NCI-H2107 (cell line): ENCODE measurements at places on chromosomes 7 and 10.

- DNase-seq, result no peak
These were observed at the start of gene CALCR for GRCh38 chr7:93574646-93575554. TSS of gene CALCR (minus strand) at chr7:93574724. CDS start at chr7:93486981, 87,743 bp downstream.

DNA sequence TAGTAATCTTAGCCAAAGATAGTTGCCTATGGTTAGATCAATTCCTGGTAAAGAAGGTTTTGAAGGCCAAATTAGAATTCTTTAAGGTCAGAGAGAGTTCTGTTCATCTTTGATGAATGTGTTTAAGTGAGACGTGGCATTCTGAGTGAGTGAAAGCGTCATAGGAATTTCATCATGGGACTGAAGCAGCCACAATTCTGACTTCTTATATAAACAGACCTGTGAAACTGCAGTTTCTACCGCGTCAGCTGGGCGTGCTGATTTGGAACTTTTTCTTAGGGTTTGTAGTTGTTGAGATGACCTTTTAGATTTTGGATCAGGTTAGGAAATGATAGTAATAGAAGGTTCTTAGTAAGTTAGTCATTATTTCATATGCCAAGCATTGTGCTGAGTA, 103.8 kb downstream of the CNNM2 start:
- DNase-seq, result no peak

- DNase-seq, result peak; percentile 19
These were observed 282.4 kb downstream of the ADARB2 start for GRCh38 chr10:1454951-1455350.

DNA sequence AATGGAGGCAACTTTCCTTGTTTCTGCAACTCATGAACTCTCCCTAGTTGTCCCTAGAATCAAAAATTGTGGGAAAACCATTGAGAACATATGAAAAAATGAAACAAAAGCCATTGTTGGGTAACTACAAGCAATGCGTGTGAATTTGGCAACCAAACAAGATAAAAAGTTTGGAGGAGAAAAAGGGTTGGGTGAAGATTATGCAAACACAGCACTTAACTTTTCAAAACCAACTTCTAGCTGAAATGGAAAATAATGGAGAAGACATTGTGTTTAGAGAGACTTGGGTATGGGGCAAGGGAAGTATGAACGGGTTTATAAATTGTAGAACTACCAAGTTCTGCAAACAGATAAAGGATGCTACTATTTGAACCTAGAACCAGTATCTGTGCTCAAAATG, 89.0 kb upstream of the SVIL start:
- DNase-seq, result no peak

GRCh38 chr7:46133072-46133471, 212.0 kb upstream of the IGFBP3 start:
- no peak for DNase-seq

GRCh38 chr10:34141032-34141680, 673.9 kb downstream of the PARD3 start:
- no peak for DNase-seq

GRCh38 chr10:115659616-115660015, 566.5 kb downstream of the ATRNL1 start:
- no peak for DNase-seq

DNA sequence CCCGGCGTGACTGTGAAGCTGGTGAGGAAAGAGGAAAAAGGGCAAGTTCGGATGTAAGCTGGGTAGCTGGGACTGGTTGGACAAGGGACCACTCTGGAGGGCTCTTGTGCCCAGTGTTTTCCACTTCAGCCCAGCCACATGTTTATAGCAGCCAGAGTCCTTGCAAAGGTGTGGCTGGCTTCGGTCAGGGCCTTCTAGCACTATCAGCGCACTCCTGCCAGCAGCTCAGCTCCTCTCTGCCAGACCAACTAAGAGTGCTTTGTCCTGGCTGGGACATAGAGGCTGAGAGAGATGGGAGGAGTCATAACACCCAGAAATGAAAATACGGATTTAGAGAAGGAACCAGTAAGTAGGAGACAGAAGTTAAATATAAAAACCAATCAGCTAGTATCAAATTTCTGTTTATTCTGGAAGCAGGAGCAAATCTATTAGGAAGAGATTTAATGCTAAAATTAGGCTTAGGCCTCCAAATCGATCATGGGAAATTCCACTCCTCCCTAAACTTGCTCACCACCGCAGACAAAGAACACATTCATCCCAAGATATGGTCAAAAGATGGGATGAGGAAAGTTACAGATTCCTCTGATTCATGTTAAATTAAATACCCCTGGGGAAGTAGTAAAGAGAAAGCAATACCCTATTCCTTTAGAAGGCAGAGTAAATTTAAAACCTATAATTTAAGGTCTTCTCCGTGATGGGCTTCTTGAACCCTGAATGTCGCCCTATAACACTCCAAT, 135.0 kb downstream of the RALA start:
- no peak for DNase-seq

DNA sequence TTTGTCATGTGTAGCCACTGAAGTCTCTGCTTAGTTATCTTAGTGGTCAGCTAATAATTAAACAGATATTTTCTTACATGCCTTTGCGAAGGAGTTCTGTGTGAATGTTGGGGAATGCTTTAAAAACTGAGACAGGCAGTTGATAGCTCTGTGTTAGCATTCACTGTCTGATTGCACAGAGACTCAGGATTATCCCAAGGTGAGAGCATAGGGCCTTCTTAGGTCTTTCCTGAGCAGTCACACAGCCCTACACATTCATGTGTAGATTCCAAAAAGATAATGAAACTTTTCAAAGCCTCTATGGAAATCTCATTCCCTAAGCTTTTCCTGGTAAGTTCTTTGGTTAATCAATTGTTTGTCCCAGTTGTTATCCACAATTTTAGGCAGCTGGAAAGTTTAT, 67.7 kb downstream of the CASD1 start:
- DNase-seq, result no peak

GRCh38 chr7:936386-937054, 18.0 kb downstream of the ADAP1 start:
- no peak for DNase-seq

- DNase-seq, result peak; percentile 81
These were observed 243.8 kb upstream of the ETV1 start for GRCh38 chr7:14233076-14233867.

GRCh38 chr10:121437596-121437995, 160.6 kb downstream of the FGFR2 start:
- no peak for DNase-seq

- no peak for DNase-seq
These were observed at the start of gene SRGN for GRCh38 chr10:69087590-69088470. TSS of gene SRGN (plus strand) at chr10:69088103. CDS start at chr10:69088158, 55 bp downstream.

GRCh38 chr7:99120501-99120900, 23.4 kb downstream of the SMURF1 start:
- no peak for DNase-seq

- DNase-seq, result no peak
These were observed 330.6 kb downstream of the PTPRN2 start for GRCh38 chr7:158257001-158257400.

- no peak for DNase-seq
These were observed 13.5 kb upstream of the RPEL1 start for GRCh38 chr10:103232131-103232673.

- no peak for DNase-seq
These were observed 164.7 kb upstream of the PLXDC2 start for GRCh38 chr10:19651549-19651948.

GRCh38 chr7:81846398-81846797, 76.6 kb upstream of the HGF start:
- no peak for DNase-seq

DNA sequence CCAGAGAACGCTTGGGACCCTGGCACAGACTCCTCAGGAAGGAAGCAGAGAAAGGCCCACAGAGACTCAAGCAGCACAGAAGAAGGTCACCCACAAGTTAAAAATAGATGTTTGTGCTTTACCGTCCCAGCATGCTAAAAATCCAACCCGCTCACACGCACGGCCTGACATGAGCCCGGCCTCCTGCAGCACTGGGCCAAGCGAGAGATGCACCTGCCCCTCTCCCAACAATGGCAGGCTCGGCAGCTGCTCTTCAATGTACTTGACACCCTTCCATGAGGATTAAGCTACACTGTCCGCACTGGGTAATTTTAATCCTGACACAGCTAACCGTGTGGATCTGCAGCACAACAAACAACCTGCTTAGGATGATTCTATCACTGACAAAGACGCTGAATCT, 9.3 kb downstream of the DIP2C start:
- DNase-seq, result peak; percentile 34
